ENCODE measurements at places on chromosomes 16 and 17.
A peak's percentile ranks its signal among the peaks of the same experiment; 100 is the strongest.

DNA sequence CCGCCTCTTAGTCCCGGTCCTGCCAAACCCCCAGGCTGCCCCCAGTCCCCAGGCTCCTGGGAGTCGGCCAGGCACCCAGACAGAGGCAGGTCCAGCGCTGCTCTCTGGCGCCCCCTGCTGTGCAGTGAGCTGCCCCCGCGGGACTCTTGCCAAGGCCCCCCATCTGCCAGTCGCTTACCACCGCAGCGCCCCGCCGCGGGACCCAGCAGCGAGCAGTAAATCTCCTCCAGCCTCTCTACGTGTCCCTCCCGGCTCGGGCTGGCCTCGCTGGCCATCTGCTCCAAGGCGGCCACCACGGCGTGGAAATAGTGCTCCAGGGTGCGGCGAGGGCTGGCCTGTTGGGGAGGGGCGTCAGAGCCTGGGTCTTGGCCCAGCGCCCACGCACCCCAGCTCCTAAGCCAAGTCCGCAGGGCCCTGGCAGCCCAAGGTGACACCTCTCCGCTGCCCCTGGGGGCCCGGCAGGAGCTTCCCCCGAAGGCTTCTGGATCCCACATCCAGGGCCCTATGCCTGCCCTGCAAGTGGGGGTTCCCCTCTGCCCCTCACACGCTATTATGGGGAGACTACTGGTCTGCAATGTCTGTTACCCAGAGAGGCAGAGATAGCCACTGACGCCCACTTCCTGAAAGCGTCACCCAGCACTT lies 33.7 kb upstream of the MFSD6L start:
- no peak for DNase-seq

DNA sequence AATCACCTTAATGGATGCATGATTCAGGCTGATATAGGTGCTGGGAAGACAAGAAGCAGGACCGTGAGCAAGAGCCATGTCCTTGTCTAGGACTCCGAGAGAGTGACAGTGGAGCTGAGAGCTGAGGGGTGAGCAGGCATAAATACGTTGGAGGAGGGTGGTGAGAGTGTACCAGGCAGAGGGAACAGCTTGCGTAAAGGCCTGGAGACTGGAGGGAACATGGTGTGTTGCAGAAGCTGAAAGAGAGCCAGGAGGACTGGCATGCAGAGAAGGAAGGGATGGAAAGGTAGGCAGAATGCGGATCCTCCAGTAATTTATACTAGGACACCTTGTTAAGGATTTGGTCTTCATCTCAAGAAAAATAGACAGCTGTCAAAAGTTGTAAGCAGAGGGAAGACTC lies 653.2 kb downstream of the HS3ST4 start:
- DNase-seq: no peak

- no peak for DNase-seq
These were observed 137.0 kb downstream of the ANKFN1 start for GRCh38 chr17:56290101-56290801.

DNA sequence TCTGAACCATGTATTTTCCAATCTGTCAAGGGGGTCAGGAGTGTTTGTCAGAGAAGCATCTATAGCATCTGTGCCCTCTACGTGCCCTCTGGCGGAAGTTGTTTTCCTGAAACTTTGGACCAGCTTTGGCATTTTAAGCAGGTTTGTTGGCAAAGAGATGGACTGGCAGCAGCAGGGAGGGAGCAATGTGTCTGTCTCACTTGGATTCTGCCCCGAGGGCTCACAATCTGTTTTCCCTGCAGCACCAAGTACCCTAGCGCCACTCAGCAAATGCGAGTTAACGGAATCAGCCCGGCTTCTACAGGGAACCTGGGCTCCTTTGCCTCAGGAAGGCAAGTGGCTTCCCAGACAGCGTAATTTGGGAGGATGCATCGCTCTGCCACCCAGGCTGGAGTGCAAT lies 17.4 kb downstream of the DUSP14 start:
- no peak for DNase-seq

GRCh38 chr16:52312716-52313115 lies 234.2 kb downstream of the TOX3 start:
- DNase-seq: no peak

GRCh38 chr17:15966879-15967248 lies 21.9 kb downstream of the ADORA2B start:
- no peak for DNase-seq

- DNase-seq: no peak
These were observed 14.9 kb downstream of the SPATA32 start for GRCh38 chr17:45246861-45247428.

GRCh38 chr17:332023-332422 lies 20.6 kb downstream of the RPH3AL start:
- DNase-seq: no peak

- DNase-seq: peak; percentile 26
These were observed 38.4 kb downstream of the RANBP10 start for GRCh38 chr16:67767953-67768352.

GRCh38 chr16:74605332-74605731 lies 1.6 kb downstream of the GLG1 start:
- no peak for DNase-seq

Measured in BJ (cell line).